Bone marrow (tissue), 2 donors: ENCODE measurements at places on chromosomes 7 and 10.
A peak's percentile ranks its signal among the peaks of the same experiment; 100 is the strongest.

GRCh38 chr10:98444314-98445006, 2.3 kb downstream of the HPS1 start:
- DNase-seq, result no peak

- DNase-seq, result no peak
Measured at GRCh38 chr10:62819141-62819920, 3.2 kb upstream of the EGR2 start.

DNA sequence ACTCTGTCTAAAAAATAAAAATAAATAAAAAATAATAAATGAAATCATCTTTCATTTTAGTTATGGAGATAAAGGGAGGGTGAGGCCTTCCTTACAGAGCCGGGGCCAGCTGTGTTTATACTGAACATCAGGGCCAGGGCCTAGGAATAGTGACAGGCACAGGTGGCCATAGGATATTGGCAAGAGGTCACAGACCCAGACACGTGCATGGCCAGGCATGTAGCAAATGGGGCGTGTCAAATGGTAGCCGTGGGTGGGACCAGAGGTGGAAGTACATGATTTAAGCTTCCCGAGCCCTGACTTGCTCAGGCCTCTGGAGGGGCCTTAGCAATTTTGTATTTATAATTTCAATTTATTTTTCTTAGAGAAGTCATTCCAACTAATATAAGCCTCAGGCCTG, 353.0 kb downstream of the ANKRD30A start:
- DNase-seq, result no peak

DNA sequence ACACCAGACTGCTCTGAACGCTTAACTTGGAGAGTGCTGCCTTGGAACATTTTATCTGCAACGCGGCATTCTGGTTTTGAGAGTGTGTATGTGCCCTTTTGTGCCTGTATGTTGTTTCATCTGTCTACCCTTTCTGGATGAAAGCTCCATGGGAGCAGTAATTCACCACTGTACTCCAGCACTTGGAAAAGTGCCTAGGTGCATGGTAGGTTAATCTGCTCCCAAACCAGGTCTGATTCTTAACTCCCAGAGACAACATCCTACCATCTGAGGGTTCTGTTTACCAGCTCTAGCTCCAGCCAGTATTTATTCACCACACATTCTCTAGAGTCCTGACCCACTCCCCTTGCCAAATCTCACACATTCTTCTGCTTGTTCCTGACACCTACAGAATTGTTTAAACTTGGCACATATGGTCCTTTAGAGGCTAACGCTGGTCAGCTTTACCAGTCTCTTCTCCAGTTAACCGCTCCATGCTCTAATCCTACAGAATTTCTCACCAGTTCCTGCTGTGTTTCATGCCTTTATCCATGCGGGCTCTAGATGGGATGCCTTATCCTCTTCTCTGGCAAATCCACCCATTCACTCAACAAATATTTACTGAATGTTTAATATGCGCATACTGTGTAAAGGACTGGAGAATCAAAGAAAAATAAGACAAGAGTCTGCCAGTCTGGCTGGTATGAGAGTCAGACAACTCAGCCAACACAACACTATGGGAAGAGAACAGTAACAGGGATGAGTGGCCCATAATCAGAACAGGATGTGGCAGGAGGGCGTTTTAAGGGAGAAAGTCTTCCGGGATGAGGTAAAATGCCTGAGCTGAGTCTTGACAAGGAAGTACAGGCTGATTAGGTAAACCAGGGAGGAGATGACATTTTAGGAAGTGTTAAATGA, 46.3 kb downstream of the MTPN start:
- no peak for DNase-seq

DNA sequence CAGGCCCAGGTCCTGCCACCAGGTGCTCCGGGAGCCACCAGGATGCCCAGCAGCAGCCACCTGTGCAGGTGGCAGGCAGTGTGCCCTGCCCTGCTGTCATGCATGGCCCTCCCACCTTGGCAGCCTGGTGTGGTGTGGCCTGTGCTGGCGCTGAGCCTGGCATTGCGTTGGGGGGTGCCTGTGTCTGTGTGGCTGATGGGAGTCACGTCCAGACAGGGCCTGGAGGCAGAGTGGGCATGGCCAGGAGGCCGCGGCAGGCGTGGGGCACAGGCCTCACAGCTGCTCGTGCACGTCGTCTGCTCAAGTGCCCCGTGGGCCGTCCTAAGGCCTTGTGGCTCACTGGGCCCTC, 8.7 kb downstream of the TTYH3 start:
- DNase-seq, result no peak

DNA sequence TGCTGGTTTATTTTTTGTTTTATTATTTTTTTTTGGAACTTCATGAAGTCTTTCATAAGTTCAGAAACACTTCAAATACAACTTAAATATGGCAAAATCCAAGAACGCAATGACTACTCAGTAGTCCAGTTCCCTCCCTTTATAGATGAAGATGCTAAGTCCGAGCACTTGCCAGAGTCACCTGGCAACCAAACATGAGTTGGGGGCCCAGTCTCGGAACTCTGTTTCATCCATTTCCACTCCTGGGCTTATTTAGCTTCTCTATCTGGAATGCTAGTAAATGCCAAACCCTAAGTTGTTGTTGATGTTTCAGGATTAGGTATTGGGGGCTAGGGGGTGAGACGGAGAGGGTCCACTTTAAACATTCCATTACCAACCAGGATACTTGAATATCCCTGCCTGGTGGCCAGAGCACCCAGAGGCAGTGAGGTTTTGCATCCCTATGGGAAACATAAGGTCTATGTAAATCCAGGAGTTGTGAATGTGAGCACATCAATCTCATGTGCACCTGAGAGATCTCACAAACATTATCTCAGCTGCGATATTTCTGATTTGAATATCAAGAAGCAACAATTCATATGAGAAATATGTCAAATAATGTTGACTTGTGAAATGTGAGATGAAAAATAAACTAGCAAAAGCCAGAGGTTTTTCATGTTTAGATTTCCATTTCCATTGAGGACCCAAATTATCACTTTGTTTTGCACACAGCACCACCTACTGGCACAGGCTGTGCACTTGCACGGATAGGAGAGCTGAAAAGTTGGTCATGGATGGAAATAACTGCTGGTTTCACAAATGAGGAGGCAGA, 129.3 kb downstream of the PKD1L1 start:
- peak; percentile 71 for DNase-seq

GRCh38 chr7:147937428-147937827, 653.1 kb upstream of the C7orf33 start:
- DNase-seq, result no peak

- no peak for DNase-seq
Measured at GRCh38 chr7:85883-86515, 106.4 kb upstream of the FAM20C start.

DNA sequence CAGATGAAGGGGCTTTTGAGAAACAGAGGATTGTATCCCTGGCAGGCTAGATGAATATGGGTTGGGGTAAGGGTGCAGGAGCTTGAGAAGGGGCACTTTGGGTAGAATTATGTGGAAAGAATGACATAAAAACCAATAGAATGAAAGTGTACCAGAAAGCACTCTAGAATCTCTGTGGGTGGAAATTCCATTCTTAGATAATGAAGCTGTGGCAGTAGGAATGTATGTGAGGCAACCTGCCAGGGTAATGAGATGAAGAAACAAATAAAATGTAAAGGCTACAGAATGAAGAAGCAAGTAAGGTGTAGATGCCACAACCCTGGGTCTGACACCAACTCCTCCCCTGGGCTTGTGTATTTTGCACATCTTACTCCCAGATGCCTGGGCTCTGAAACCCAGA, 16.8 kb downstream of the NOBOX start:
- DNase-seq, result no peak

GRCh38 chr10:23094786-23095403, 484 bp upstream of the MSRB2 start:
- DNase-seq, result no peak

- no peak for DNase-seq
Measured at GRCh38 chr7:47045207-47046051, 536.5 kb downstream of the TNS3 start.

DNA sequence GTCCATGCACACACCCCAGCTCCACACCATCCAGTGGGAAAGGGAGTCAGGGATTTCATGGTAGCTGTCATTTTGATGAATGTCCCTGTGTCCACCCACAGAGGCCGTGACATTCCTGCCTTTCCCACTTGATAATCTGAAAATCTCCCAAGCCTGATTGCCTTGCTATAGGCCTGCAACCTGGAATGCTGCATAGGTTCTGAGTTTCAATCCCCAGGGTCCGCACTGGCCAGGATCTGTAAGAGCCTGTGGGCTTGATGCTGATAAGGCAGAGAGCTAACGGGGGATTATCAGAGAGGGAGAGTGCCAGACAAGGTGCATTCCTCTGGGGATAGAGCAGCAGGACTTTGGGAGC, 57.5 kb downstream of the RBM20 start:
- DNase-seq, result no peak

GRCh38 chr10:96309628-96310320, 5.5 kb downstream of the DNTT start:
- no peak for DNase-seq

DNA sequence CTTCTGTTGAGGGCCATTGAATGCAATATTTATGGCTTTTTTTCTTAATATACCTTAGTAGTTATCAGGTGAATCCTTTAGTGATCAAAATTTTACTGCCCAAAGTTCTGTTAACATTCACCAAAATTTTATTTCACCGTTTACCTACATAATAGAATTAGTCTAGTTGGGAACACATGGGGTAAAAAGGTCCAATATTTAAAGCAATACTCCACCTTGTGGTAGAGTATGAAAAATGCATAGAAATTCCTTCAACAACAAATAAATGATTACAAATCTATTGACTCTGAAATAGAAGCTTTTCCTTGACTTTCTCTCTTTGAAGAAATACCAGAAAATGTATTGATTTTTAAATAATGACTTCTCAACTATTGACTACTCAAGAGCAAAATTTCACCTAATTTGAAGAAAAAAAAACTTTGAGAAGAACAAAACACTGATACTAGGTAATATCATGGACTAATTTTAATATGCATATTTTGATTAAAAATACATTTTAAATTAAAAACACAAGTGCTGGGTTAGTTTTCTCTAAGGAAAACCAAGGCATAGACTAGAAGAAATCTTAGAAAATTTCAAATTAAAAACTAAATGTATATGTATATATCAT, 43.3 kb downstream of the POLR1F start:
- no peak for DNase-seq

DNA sequence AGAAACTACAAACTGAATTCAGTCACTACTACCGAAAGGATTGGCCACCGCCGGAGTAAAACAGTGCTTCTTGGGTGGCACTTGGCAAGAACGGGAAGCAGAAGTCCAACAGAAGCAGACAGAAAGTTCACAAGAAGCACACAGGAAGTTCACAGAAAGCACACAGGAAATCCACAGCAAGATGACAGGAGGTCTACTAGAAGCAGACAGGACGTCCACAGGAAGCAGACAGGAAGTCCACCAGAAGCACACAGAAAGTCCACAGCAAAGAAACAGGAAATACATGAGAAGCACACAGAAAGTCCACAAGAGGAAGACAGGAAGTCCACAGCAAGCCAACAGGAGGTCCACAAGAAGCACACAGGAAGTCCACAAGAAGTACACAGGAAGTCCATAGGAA, 399.2 kb upstream of the AUTS2 start:
- DNase-seq, result no peak

- DNase-seq, result peak; percentile 43
Measured at GRCh38 chr10:103542764-103543616, 49.5 kb downstream of the NEURL1 start.

GRCh38 chr7:81926154-81926553, 156.3 kb upstream of the HGF start:
- no peak for DNase-seq

- DNase-seq, result no peak
Measured at GRCh38 chr7:46576950-46577349, 655.9 kb upstream of the IGFBP3 start.

- peak; percentile 5 for DNase-seq
Measured at GRCh38 chr7:106176414-106177299, 64.5 kb upstream of the SYPL1 start.

DNA sequence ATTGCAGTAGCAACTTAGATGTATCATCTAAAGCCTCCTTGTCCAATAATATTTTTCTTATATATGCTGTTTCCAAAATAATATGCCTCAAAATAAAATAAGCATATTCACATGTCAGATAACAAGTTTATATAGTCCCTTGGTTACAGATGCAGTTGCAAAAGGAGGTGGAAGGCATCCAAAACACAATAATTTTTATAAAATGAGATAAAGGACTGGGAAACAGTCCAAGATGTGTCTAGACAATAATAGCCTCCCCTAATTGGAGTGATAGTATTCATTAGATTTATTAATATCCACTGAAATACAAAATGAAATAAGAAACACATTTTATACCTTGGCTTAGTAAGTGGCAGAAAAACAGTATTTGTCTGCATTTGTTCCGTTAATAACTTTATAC, 30.3 kb downstream of the BCAP29 start:
- no peak for DNase-seq

- DNase-seq, result no peak
Measured at GRCh38 chr7:155721056-155721455, 76.6 kb downstream of the RBM33 start.

- no peak for DNase-seq
Measured at GRCh38 chr10:71726580-71727104, 7.1 kb upstream of the C10orf105 start.

DNA sequence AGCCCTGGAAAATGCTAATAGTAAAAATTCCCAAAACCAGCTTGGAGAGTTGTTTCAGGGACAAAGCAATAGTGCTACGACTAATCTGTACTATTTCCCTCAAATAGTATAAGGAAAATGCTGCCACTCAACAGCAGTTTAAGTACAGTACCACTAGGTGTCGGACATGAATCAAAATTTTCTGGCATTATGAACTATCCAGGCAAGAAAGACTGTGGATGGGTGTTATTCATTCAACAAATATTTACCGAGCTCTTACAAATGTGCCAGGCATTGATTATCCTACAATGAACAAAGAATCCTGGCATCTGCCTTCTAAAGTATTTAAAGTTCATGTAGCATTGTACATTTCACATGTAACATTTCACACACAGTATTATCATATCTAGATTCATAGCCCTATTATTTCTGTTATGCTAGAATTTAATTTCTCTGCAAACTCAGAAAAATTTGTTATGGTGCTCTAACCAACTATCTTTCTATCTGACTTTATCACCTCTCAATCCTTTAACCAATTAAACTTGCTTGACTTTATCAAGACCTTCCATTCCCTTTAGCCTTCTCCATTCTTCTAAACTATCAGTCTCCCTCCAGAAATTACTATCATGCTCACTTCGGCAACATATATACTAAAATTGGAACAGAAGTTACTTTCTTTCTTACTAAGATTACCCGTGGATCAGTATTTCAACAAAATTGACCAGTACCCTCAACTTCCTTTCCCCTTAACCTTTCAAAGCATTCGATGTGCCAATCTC, 80.6 kb downstream of the ARHGAP21 start:
- DNase-seq, result peak; percentile 58

DNA sequence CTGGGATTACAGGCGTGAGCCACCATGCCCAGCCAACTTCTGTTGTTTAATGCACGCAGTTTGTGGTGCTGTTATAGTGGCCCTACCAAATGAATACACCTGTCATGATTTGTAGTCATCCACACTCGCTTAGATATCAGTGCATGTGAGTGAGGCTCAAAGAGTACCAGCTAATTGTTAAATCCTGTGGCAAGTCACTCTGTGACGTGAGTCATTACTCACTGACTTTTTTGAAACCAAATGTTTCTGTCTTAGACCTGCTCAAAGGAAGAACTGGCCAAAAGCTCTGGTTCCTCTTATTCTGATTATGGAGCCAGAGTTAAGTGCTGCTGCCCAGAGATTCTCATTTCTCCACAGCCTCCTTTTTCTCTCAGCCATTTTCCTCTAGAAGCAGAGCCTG, 109.4 kb downstream of the PRKAG2 start:
- no peak for DNase-seq
